ENCODE measurements at places on chromosomes 3 and 15.

DNA sequence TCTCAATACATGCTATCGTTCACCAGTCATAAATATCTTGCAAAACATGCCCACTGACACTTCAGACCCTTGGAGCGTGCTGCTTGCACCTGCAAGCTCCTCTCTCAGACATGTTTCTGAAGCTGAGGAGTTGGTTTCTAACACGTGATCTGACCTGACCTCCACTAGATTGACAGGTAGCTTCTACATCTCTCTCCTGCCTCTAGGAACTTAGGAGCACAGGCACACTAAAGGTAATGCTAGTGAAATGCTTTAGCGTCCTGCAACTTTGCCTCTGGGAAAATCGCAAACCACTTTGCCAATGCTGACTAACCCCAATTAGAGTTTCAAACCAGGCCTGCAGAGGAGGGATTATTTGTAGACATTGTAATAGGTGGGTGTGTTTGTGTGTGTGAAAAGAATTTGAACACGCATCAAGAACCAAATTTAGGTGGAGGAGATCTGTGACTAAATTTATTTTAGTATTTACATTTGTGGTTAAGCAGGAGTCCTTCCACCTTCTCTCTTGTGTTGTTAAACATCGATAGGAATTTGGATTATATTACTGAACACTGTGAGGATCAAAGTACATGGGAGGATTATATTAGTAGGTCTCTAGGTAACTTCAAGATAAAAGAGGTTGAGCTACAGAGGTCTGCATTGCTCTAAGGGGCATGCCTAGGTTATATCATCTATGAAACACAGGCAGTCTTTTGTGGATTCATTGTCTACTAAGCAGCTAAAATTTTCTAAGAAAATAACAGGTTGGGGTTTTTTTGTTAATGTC is 86.7 kb upstream of the ZBED2 start:
- DNase-seq: no peak

DNA sequence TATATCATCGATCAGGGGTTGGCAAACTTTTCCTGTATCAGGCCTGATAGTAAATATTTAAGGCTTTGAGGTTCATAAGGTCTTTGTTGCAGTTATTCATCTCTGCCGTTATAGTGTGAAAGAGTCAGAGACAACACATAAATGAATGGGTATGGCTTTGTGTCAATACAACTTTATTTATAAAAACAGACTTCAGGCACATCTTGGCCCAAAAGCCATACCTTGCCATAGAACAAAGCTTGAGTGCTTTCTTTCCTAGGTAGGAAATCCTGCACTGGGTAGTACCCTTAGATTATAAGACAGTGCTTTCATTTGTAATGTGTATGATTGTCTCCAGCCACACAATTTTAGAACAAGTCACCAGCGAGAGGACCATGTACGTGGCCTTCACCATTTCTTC is 58.9 kb upstream of the MAGI1 start:
- DNase-seq: no peak

- no peak for DNase-seq
Observed at GRCh38 chr3:3625544-3626271, 173.5 kb upstream of the LRRN1 start.

- DNase-seq: no peak
Observed at GRCh38 chr3:24867783-24868182, 373.1 kb upstream of the THRB start.

- DNase-seq: no peak
Observed at GRCh38 chr3:101995371-101996046, 146.2 kb downstream of the NFKBIZ start.

GRCh38 chr3:10761583-10761982 is 54.4 kb upstream of the SLC6A11 start:
- no peak for DNase-seq

DNA sequence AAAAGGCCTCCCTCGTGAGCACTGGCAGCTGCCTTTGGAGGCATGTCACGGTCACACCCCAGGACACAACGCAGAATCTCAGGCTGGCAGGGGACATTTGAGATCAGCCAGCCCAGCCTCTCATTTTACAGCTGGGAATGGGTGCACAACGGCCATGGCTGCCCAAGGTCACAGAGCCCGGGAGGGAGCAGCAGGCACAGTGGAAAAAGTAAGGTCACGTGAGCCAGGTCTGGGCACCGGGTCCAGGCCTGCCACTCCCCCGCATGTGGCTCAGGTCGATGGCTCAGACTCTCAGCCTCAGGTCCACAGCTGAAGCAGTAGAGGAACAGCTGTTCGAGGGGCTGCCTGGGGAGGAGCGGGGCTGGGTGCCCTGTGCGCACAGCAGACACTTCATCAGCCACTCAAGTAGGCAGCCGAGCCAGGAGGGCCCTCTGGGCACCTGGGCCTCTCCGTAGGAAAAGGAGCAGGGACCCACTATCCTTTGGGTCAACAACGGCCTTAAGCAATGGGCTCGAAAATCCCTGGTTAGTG is 260.6 kb downstream of the GOLGA6L6 start:
- DNase-seq: no peak

GRCh38 chr15:68389936-68390817 is 41.8 kb downstream of the ITGA11 start:
- peak; percentile 37 for DNase-seq

DNA sequence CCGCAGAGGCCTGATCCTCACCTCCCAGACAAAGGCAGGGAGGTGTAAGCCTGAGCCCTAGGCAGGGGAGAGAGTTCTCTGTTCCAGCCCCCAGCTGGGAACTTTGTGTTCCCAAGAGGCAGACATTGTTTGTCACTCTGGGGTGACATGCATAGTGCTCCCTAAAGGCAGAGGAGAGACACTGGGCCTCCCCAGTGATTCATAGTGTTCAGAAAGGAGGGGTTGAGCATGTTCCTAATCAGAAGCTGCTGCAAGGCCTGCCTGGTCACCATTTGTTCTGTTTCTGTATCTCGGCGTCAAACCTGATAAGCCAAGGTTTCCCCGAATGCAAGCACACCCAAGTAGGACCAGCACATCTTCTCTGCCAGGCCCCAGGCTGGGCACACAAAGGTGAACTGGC is 24.0 kb upstream of the SLC6A6 start:
- no peak for DNase-seq

DNA sequence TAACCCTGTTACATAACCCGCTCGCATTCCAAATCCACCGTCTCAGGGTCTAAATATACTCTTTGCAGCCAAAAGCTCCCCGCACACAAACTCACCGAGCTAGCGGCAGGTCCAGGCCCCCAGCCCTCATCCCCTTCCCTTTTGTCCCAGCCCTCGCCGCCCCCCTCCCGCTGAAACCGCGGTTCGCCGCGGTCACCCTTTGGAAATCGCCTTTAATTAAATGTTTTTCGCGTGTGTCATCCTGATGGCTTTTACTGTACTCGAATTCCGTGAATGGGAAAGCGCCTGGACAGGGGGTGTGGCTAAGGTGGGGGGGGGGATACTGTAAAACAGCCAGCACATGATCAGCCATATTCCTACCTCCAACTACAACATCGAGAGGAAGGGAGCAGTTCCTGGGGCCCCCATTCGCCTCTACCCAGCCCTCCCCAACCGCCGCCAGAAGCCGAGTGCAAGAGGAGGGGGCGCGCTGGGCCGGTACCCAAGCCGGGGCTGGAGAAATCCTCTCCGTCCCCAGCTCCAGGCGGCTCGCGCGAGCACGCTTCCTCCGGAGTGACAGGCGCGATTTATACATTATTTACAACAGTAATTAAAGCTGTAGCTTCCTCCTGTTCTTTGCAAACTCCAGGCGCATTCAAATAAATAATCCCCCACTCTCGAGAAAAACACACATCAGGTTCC is 1.7 kb downstream of the RORA start:
- peak; percentile 73 for DNase-seq

DNA sequence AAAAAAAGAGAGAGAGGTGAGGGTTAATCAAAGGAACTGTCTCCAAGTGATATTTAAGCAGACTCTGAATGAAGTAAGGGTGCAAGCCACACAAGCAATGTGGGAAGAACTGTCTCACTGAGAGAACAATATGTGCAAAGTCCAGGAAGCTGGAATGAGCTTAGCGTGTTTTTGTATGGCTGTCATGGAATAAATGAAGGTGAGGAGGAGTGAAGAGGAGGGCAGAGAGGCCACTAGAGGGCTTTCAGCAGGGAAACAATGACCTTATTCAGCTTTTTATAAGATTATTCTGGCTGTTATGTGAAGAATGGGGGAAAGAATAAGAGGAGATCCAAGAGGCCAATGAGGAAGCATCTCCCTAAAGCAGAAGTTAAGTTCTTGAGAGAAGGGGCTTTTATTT is 86.9 kb upstream of the COL8A1 start:
- no peak for DNase-seq

DNA sequence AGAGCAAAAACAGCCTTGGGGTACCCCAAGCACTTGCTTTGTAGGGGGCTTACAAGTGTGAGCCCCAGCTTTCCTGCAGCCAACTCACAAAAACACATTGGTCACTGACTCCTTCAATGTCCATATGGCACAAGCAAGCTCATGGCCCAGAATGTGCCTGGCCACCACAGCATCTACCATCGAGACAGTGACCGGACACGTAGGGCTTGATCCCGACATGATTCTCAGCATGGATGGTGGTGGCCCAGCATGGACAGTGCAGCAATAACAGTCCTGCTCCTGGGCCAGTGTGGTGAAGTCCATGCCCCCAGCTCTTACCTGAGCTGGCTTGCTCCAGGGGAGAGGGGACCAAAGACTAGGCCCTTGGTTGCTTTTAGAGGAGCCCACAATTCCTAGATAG is 6.0 kb downstream of the UNC45A start:
- DNase-seq: no peak

- no peak for DNase-seq
Observed at GRCh38 chr3:42501321-42501680, 1.1 kb upstream of the VIPR1 start.

GRCh38 chr15:52078876-52079700 is 33.5 kb downstream of the BCL2L10 start:
- peak; percentile 53 for DNase-seq

GRCh38 chr3:64038253-64038767 is 15.0 kb upstream of the PSMD6 start:
- DNase-seq: no peak

DNA sequence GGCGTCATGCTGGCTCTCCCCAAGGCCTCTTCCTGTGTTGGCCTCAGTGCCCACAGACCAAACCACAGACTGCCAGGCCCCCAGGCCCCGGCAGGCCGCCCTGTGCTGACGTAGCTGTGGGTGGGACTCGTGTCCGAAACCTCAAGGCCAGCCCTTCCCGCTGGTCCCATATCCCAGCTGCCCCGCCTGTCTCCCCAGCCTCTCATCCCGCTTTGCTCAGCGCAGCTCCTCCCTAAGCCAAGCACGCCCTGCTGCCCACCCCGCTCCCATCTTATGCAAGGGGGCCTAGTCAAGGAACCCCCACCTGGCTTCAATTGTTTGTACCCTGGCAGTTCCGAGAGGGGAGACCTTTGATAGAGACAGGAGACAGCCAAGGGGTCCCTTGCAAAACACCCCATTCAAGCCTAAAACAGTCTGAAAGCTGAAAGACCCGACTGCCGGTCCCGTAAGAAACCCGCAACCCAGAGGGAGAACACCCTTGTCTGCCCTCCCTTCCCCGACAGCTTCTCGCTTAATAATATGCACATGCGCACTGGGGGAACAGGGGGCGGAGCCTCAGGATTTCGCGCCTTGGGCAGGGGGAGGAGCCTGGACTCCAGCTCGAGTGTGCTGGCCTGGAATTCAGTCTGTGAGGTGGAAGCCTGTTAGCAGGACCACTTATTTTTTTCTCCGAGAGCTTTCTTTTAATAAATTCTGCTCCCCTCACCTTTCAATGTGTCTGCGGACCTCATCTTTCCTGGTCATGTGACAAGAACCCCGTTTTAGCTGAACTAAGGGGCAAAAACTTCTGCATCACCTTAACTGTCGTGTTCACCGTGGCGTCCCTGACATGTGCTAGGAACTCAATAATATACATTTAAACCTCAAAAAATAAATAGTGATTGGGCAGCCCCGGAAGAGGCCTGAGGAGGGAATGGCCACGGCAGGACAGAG is 17.2 kb downstream of the TNFAIP8L3 start:
- DNase-seq: peak; percentile 54

DNA sequence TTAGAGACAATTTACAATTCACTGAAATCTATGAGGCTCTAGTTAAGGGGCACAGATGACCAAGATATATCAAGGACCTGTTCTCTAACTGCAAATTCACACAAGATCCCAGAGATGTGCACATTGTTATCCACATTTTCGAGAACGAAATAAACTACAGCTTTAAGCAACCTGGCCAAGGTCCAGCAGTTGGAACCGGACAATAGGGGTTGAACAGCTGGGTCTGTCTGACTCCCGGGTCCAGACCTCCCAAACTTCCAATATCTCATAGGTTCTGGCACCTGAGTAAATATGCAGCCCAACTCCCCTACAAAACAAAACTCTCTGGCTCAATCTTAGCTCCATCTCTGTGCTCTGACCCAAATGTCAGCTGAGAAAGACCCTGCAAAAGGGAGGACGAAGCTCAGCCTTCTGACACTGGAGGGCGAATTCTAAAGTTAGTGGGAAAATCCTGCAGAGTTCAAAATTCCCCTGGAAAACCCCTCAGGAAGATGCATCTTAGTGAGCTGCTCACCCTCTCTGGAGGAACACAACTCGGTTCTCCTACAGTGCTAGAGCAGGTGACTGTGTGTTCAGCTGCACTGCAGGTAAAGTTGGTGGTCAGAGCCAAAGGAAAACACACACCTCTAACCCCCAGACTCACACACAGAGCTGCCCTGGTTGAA is 14.2 kb upstream of the SPATA12 start:
- no peak for DNase-seq

DNA sequence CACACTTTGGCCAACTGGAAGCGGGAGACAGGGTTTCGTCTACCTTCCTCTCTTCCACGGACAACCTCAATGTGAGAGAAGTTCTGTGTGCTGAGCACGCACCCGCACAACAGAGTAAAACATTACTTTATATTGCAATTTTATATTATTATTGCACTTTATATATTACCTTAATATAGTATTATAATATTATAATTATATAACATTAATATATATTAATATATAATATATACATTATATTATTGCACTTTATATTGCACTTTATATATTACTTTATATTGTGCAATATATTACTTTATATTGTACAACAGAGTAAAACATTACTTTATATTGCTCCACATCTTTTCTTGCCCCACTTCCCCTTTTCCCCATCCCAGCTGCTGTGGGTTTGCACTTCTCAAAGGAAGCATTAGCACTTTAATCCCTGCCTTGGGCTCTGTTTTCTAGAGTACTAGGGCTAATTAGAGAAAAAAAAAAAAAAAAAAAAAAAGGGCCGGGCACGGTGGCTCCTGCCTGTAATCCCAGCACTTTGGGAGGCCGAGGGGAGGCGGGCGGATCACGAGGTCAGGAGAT is 76.4 kb upstream of the SLC4A7 start:
- no peak for DNase-seq

GRCh38 chr15:98437752-98438151 is 210.6 kb upstream of the IGF1R start:
- no peak for DNase-seq

DNA sequence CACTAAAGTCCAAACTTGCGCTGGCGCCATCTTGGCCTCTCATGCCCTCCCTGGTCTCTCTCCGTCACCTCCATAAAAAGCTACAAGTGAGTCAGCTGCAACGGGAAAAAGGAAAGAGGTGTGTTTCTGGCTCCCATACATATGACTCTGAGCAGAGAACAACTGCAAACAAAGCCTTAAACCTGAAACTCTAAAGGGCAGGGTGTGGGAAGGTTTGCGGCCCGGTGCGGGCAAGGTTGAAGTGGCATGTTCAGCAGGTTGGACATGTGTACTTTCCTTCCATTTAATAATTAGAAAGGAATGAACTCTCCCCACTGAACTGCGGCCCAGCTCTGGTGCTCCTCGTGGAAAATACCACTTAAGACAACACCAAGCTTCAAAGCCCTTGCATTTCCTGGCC is 59.0 kb upstream of the PPARG start:
- DNase-seq: no peak

GRCh38 chr3:185950728-185951127 is 12.9 kb upstream of the TRA2B start:
- no peak for DNase-seq

GRCh38 chr3:174958671-174959328 is 99.7 kb downstream of the NAALADL2 start:
- peak; percentile 87 for DNase-seq

All from AG10803 (cell line).